Stimulated activated CD4-positive, alpha-beta T cell treated with anti-CD3 and anti-CD28 coated beads, TNF-alpha, amount 100 ng/mL, for 1 hour (primary cell): ENCODE measurements at places on chromosomes 6 and 20.

- DNase-seq, result no peak
Observed at GRCh38 chr6:14997507-14997906, 248.4 kb upstream of the JARID2 start.

GRCh38 chr20:51368461-51369211 is 173.9 kb downstream of the NFATC2 start:
- no peak for DNase-seq

GRCh38 chr6:118249680-118250079 is 298.4 kb upstream of the PLN start:
- no peak for DNase-seq

DNA sequence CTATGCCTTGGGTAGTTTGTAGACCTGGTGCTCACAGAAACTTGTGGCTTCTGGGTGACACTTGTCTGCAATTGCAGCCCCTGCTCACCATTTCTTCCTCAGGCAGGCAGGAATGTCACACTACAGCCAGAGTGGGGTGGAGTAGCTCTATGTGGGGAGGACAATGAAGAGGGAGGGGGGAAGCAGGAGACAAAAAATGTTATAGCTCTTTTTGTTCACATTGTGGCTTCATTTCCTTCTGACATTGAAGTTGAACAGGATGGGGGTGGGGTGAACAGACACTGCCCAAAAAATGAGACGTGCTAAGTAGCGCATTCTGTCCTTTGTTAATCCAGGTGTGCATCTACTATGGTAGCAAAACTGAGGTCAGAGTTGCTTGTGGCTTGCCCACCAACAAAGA is at the start of gene THEMIS:
THEMIS (minus strand) TSS at position 124 of the 400 bp plus-strand sequence. CDS start 126 bp downstream, outside the sequence.
- no peak for DNase-seq

GRCh38 chr6:142013287-142013686 is 119.4 kb upstream of the GJE1 start:
- DNase-seq, result no peak

GRCh38 chr6:166572370-166573261 is 13.9 kb downstream of the RAMACL start:
- no peak for DNase-seq
